ENCODE measurements at places on chromosomes 2 and 18.

DNA sequence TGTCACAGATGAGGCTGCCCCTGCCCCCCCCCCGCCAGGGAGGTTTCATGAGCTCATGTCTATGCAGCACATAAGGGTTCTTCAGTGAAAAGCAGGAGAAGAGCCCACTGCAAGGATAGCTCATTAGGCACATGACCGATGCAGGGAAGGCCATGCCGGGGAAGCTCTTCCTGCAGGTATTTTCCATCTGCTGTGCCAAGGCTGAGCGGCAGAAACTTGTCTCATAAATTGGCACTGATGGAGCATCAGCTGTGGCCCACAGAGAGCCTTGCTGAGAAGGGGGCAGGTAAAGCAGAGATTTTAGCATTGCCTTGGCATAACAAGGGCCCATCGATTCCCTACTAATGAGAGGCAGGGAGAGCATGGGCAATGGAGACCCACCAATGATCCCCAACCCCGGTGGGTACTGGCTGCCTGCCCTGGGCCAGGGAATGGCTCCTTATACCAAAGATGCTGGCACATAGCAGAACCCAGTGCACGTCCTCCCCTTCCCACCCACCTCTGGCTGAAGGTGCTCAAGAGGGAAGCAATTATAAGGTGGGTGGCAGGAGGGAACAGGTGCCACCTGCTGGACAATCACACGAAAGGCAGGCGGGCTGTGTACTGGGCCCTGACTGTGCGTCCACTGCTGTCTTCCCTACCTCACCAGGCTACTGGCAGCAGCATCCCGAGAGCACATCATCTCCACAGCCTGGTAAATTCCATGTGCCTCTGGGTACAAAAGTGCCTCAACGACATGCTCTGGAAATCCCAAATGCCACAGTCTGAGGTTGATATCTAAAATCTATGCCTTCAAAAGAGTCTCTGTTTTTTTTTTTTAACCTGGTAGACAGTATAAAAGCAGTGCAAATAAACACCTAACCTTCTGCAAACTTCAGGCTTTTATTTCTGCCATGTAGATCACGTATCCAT is 41.4 kb downstream of the STEAP3 start:
- no peak for DNase-seq

GRCh38 chr2:56889738-56890137 is 705.9 kb downstream of the CCDC85A start:
- no peak for DNase-seq

- no peak for DNase-seq
Measured at GRCh38 chr2:235960011-235960715, 208.0 kb downstream of the GBX2 start.

- DNase-seq, result no peak
Measured at GRCh38 chr18:21314724-21315123, 72.7 kb downstream of the GREB1L start.

- no peak for DNase-seq
Measured at GRCh38 chr2:109482361-109482861, 131.4 kb downstream of the SEPTIN10 start.

- DNase-seq, result no peak
Measured at GRCh38 chr2:65548064-65548463, 115.7 kb upstream of the SPRED2 start.

All from left renal cortex interstitium (tissue), 4 donors.